ENCODE measurements at places on chromosomes 6 and 20.
A peak's percentile ranks its signal among the peaks of the same experiment; 100 is the strongest.

- DNase-seq, result no peak
Observed at GRCh38 chr6:159679091-159680077, 13.7 kb downstream of the SOD2 start.

- DNase-seq, result no peak
Observed at GRCh38 chr20:5608104-5608441, 142.1 kb upstream of the SHLD1 start.

DNA sequence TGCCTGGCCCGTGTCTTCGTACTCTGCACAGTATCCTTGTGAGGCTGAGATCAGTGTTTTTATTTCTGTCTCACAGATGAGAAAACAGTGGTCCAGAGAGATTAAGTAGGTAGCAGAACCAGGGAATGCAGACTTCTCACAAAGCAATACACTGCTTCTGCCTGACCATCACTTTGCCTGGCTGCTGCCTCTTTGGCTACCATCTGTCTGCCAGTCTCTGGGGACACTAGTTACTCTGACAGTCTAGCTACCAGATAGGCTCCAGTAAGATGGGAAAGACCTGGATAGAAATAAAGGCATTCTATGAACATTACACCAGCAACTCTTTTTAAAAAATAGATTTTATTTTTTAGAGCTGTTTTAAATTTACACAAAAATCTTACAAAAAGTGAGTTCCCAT lies 96.9 kb downstream of the PHACTR3 start:
- no peak for DNase-seq

- DNase-seq, result peak; percentile 83
Observed at GRCh38 chr6:44630125-44631028, 242.9 kb downstream of the CDC5L start.

- no peak for DNase-seq
Observed at GRCh38 chr6:37980222-37980595, 160.7 kb downstream of the ZFAND3 start.

DNA sequence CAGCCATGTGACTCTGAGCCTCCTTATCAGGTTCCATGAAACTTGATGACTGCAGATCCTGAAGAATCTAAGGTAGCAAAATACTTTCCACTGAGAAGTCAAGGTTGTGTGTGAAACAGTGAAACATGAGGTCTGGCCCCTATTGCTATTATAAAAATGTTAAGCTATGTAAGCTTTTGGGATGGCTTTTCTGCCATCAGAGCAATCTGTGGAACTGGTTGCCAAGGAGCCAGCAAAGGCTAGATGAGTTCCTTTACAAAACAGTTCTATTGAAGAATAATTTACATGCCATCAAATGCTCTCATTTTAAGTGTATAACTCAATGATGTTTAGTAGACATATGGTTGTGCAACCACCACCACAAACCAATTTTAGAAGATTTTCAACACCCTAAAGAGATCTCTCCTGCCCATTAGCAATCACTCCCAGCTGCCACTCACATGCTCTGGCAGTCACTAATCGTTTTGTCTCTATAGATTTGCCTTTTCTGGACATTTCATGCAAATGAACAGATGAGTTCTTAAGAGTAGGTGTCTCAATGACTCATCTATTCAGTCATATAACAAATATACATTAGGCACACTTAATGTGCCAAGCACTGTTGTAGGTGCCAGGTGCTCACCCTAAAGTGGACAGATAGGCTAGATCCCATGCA lies 19.9 kb upstream of the MEP1A start:
- DNase-seq, result no peak

- DNase-seq, result no peak
Observed at GRCh38 chr6:56062836-56063235, 184.5 kb downstream of the COL21A1 start.
